ENCODE measurements at places on chromosomes 12 and 14.

DNA sequence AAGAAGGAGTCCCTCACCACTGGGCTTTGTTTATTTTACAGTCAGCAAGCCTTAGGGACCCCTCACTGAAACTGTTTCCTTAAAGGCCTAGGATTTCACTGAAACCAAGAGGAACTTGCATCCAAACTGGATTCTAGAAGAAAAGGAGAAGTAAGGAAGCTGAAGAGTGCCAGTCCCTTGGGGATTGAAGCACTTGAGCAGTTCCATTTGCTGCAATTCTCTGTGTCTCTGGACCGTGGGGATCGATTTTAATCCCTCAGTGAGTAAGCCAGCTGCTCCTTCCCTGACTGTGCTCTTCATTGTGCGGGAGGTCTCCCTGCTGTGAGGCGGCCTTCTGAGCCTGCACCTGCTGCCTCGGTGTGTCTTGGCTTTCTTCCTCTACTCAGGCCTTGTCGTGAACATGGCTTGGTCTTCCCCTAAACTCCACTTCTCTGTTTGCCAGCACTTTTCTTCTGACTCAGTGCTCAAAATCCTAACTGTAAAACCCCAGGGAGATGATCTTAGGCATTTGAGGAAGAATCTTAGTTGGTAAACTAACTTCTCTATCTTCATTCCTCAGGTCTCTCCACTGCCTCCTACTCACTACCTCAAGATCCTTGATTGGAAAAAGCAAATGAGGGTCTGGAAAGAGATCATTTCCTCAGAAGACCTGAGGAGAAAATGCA lies 132.6 kb downstream of the SLC38A6 start:
- DNase-seq = no peak

DNA sequence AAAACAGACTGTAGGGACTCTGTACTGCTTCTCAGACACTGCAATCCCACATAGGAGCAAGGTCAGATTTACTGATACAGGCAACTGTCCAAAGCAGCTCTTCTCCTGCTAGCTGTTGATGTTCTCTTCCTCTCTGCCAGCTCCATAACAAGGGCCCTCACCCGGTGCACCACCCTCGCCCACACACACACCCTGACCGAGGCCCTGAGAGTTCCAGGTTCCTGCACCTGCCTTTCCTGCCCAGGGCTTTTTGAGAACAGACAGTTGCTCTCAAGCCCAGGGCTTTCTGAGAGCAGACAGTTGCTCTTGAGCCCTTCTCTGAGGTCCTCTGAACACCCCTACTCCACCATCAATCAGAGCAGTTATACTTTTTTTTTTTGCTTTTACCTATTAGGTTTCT lies 233.8 kb upstream of the GARIN6 start:
- no peak for DNase-seq

DNA sequence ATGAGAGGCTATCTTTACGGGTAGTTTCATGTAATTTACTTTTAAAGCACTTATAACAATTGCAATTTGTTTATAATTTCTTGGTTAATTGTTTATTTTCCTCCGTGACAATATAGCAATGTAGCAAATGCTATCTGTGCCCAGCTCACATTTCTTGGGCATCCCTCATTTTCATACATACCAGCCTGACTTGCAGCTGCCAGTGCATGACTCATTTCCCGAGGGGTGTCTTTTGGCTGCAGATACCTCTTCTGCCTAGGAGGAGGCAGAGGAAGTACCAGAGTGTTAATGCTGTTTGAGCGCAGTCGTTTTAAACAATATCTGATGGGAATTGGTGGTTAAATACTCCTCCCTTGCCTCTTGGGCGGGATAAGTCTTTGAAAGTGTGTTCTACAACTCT lies 104.2 kb upstream of the ABCD2 start:
- DNase-seq = no peak

DNA sequence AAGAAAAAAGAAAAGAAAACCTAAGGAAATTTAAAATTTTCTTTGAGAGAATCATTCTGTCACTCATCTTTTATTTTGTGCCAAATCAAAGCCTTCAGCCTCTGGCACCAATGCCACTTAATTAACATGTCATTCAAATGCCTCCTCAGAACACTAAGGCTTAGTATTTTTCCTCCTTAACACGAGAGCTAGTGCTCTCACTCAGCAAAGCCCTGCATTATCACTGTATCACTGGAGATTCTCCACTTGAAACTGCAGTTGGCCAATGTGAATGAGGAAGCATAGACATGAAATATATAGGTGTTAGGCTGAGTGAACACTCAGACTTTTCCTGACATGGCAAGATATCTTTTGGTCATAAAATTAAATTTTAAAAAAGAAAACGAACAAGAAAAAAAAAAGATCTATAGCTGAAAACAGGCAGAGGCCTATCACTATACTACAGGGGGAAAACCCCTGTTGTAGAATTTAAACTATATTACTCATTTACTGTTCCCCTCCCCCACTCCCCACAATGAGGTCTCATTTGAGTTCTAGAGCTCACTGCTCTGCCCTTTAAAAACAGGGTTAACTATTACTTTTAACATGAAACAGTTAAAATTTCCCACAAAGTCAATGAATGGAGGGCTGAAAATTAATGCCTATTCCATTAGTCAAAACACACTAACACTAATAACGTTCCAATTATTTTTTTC lies 5.1 kb downstream of the MBIP start:
- DNase-seq = no peak

GRCh38 chr14:43479596-43480195 lies 1027.4 kb downstream of the FSCB start:
- no peak for DNase-seq

- no peak for DNase-seq
Observed at GRCh38 chr12:61757831-61758505, 502.2 kb upstream of the USP15 start.

- no peak for DNase-seq
Observed at GRCh38 chr14:97458661-97459579, 661.7 kb downstream of the VRK1 start.

DNA sequence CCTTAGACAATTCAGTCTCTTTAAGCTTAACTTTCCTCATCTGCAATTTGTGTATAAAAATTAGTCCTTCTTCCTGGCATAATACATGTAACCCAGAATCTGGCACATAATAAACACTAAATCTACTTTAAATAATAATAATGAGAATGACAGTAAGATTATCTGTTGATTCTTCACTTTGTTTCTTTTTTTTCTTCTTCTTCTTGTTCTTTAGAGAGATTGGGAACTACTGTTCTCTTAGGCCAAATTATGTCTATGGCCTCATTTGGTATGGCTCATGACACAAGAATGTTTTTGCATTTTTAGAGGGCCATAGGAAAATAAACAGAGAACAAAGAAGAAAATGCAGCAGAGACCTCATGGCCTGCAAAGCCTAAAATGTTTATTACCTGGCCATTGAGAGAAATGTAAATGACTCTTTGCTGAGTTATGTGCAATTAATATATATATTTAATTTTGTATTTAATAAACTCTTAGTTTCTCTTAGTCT lies 275.8 kb downstream of the SLC6A15 start:
- no peak for DNase-seq

DNA sequence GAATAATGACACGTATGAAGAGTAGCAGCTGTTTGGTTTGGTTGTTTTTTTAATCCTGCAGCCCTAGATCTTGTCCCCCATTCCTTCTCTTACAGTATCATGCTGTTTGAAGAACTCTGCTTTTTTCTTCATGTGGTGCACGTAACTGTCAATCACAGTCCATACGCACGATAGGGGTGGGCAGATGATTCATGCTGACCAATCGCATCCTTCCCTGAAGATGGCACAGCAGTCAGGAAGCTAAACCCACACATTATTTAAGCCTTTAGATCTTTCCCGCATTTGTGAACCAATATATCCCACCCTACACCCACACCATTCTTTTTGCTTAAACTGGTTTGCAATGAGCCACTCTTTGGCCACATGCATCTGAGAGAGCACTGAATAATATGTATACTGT lies 158.9 kb upstream of the PLEKHA5 start:
- DNase-seq = peak; percentile 16

- peak; percentile 84 for DNase-seq
Observed at GRCh38 chr14:57493467-57494181, at the start of gene CCDC198. Gene CCDC198, minus strand, starts transcription at chr14:57493857. Its CDS starts 142 bp downstream, at chr14:57493715.

GRCh38 chr12:22246217-22246846 lies 88.2 kb downstream of the ST8SIA1 start:
- DNase-seq = no peak

GRCh38 chr14:35197015-35197414 lies 74.7 kb downstream of the PRORP start:
- DNase-seq = no peak

DNA sequence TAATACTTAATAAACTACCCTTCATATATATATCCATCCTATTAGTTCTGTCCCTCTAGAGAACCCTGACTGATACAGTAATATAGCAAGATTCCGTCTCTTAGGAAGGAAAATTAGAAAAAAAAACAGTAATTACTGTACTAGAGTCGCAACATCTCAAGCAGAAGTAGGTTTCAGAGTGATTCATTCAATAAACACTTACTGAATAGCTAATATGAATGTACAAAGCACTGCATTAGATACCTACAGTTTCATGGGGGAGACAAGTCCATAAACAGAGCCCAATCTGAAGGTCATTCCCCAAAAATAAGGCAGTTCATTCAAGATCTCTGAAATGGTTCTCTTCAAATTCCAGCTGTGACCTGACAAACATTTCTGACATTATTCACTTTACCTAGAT lies 9.9 kb downstream of the CERS5 start:
- DNase-seq = no peak

GRCh38 chr14:77782202-77782601 lies 17.7 kb upstream of the ADCK1 start:
- no peak for DNase-seq

DNA sequence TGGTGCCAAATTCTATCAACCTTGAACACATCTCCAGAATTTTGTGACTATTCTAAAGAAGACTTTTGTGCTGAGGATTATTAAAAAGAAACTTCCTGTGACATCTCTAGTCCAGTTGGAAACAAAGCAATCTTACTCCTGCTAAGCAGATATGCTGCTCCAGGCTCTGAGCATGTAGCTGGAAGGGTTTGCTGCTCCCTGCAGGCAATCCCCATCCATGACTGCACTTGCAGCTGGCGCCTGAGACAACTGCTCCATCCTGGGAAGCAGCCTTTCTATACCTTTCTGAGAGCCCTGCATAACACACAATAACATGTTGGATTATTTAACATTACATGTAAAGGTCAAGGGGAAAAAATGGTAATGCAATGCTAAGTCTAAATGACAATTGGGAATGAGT lies 105.1 kb downstream of the NDUFA12 start:
- no peak for DNase-seq

DNA sequence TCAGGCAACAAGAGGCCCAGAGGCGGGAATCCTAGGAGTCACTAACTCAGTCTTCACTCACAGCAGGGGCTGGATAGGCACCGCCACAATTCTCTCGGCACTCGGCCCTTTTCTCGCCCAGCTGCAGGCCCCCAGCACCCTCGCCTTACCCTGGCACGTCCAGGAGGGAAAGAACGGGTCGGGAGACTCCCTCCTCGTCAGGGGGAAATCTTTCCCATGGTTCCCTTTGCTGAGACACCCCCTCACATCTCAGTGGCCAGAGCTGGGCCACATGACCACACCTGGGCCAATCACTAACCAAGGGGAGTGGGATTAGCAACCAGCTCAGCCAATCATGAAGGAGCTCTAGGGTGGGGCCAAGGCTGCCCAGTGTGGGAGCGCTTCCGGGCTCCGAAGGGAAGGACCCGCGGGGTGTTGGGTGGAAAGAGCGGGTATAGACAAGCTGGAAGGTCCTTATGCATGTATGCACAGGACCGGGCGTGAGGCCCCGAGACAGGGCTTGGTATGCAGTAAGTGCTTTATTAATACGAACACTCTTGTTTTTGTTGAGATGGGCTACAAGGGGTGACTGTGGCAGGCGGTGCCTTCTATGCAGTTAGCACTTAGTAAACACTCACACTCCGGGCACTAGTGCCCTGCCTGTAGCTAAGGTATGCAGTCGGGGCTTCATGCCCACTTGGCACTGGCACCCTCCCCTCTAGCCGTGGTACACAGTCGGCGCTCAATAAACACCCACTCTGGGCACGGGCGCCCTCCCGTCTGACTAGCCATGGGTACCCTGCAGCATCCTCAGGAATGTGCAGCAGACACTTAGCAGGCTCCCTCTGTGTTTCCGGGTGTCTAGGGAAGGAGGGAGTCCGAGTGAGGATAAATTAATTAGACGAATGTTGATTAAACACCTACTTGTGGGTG lies 40.3 kb downstream of the ADGRD1 start:
- DNase-seq = no peak

DNA sequence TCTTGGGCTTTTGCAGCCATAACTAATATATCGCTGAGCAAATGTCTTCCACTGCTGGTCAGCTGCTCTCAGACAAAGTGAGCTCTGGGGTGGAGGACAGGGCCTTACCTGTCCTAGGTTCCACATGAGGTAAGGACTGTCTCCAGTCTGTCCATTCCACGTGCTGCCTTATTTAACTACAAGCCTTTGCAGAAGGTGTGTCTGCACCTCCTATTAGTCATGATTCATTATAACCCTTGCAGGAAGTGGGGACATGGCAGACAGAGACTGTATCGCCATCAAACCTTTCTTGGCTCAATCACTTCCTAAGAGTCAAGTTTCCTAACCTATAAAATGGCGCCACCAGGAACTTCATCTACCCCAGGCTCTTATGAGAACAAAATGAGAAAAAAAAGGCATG lies 46.9 kb downstream of the SLC25A47 start:
- no peak for DNase-seq

GRCh38 chr12:124604264-124604680 lies 36.9 kb upstream of the NCOR2 start:
- no peak for DNase-seq

- DNase-seq = no peak
Observed at GRCh38 chr12:130131801-130132200, 30.5 kb upstream of the FZD10 start.

DNA sequence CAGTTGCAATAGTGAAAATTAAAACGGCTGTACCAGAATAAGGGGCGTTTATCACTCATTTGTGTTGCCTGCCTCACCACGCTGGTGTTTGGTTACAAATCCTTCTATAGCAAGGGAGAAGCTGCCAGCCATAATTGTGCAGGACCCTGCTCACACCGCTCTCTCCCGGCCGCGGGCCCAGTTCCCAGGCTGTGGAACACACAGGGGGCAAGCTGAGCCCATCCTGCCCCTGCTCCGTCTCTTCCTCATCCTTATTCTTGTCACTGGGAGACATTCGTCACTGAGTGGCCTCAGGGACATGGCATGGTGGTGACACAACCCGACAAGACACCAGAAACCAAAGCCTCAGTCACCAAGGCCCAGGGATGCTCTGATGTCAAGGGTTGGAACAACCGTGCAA lies 116.3 kb upstream of the FKBP4 start:
- no peak for DNase-seq

- DNase-seq = no peak
Observed at GRCh38 chr12:93177208-93178153, 200.2 kb upstream of the NUDT4 start.

- no peak for DNase-seq
Observed at GRCh38 chr14:54758041-54758440, 144.6 kb downstream of the GCH1 start.

DNA sequence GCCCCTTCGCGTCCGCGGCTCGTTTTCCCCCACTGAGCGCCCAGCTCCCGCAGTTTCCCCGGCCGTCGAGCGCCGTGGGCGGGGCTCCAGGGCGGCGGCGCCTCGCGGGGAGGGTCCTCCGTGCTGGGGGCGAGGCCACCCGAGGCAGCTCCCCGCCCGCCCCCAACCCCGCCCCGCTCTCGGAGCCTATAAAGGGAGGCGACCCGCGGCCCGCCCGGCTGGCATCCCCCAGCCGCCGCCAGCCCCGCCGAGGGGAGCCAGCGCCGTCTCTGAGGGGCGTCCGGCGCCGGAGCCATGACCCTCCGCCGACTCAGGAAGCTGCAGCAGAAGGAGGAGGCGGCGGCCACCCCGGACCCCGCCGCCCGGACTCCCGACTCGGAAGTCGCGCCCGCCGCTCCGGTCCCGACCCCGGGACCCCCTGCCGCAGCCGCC lies at the start of gene TAMALIN:
Gene TAMALIN, plus strand, starts transcription at position 221 of the 432 bp plus-strand sequence. Its CDS starts 74 bp downstream, at position 295.
- peak; percentile 51 for DNase-seq

GRCh38 chr12:53603804-53604203 lies 22.4 kb downstream of the ATF7 start:
- no peak for DNase-seq

All from Jurkat, Clone E6-1 (cell line).